ENCODE measurements at places on chromosomes 16 and 17. TPM values are rescaled to one million over a fixed set of nuclear protein-coding genes. Genes with fewer than 3 reads are reported as not detected.

- no peak for DNase-seq
- no peaks in the 10 kb centered on the region for H3K4me1 ChIP-seq
Observed at GRCh38 chr16:12611916-12612597, 191.6 kb downstream of the CPPED1 start.

Gene VTN
- 0.18 TPM for total RNA-seq

GRCh38 chr16:3797904-3798811 lies 80.8 kb upstream of the TRAP1 start:
- no peaks in the 10 kb centered on the region for H3K27me3 ChIP-seq
- peaks cover 3% of the 10 kb centered on the region for H3K4me1 ChIP-seq
- no peak for DNase-seq

- no peak for DNase-seq
- no peak overlapping the region for H3K4me3 ChIP-seq
- no peaks in the 10 kb centered on the region for H3K27me3 ChIP-seq
- H3K4me1 ChIP-seq: peaks cover 7% of the 10 kb centered on the region
- H3K27ac ChIP-seq: no peak overlapping the region
- no peaks in the 10 kb centered on the region for H3K36me3 ChIP-seq
Observed at GRCh38 chr16:48574766-48575165, 35.2 kb downstream of the N4BP1 start.

DNA sequence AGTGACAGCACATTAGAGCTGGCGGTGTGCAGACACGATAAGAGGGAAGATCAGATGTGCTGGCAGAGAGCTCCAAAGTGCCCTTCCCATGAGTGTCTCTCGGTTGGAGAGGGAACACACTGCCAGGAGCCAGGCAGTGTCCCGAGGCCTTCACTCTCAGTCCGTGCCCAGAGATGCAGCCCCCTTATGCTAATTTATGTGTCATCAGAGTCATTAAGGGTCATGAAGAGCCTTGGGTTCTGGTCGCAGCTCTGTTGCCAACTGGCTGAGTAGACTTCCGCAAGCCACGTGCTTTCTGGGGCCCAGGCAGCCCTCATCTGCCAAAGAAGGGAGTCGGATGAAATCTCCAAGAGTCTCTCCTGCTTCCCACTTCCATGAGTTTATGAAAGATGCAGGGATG lies 232.5 kb downstream of the MSI2 start:
- DNase-seq: no peak
- no peaks in the 10 kb centered on the region for H3K36me3 ChIP-seq
- no peak overlapping the region for H3K4me3 ChIP-seq

- peak overlapping the region; percentile 28 for H3K27ac ChIP-seq
- DNase-seq: peak; percentile 11
- peaks cover 15% of the 10 kb centered on the region for H3K4me1 ChIP-seq
- H3K36me3 ChIP-seq: no peaks in the 10 kb centered on the region
- peak overlapping the region; percentile 49 for H3K4me3 ChIP-seq
- H3K27me3 ChIP-seq: no peaks in the 10 kb centered on the region
Observed at GRCh38 chr17:30378241-30378824, 394 bp upstream of the CPD start.

- H3K36me3 ChIP-seq: peaks cover 8% of the 10 kb centered on the region
- H3K4me1 ChIP-seq: peaks cover 46% of the 10 kb centered on the region
- no peak overlapping the region for H3K27ac ChIP-seq
- no peak overlapping the region for H3K4me3 ChIP-seq
- no peak for DNase-seq
- no peaks in the 10 kb centered on the region for H3K27me3 ChIP-seq
Observed at GRCh38 chr17:77462090-77462489, 321.3 kb downstream of the SEC14L1 start.

Gene DBNDD1
- 3.1 TPM for total RNA-seq

GRCh38 chr16:70809392-70810060 lies 8.6 kb upstream of the VAC14 start:
- DNase-seq: no peak
- no peaks in the 10 kb centered on the region for H3K36me3 ChIP-seq
- peaks cover 2% of the 10 kb centered on the region for H3K27me3 ChIP-seq
- H3K4me3 ChIP-seq: no peak overlapping the region
- peaks cover 6% of the 10 kb centered on the region for H3K4me1 ChIP-seq
- H3K27ac ChIP-seq: no peak overlapping the region

Gene ARHGAP27
- under 0.01 TPM for total RNA-seq

Gene PCGF2
- 1.4 TPM for total RNA-seq

Data from IMR-90 (cell line).